ENCODE measurements at places on chromosomes 3 and 15. TPM values are rescaled to one million over a fixed set of nuclear protein-coding genes. Genes with fewer than 3 reads are reported as not detected.

DNA sequence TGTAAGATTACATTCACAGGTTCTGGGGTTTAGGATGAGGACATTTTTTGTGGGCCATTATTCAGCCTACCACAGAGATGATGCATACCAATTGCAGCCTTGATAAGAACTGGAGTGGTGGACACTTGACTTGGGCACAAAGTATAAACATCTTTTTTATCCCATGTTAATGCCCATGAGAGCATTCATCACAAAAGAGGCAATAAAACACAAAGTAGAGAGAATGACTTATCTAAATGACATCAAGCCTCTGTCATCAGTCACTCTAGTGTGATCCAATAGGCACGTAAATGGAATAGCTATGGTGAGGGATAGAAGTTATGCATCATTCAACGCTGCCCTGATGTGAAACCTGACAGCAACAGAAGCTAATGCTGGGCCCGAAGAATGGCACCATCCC lies 25.8 kb downstream of the VEPH1 start:
- no peak overlapping the region for H3K27ac ChIP-seq
- no peak for DNase-seq
- H3K27me3 ChIP-seq, result no peaks in the 10 kb centered on the region
- H3K36me3 ChIP-seq, result no peaks in the 10 kb centered on the region
- H3K4me3 ChIP-seq, result no peak overlapping the region

Gene SLC28A2
- not detected for total RNA-seq

Gene KNSTRN
- total RNA-seq, result 125 TPM

- no peak for DNase-seq
- H3K27ac ChIP-seq, result no peak overlapping the region
- peaks cover under 1% of the 10 kb centered on the region for H3K27me3 ChIP-seq
- no peak overlapping the region for H3K4me3 ChIP-seq
- H3K36me3 ChIP-seq, result no peaks in the 10 kb centered on the region
Measured at GRCh38 chr15:91517491-91518200, 335.9 kb upstream of the SLCO3A1 start.

- no peaks in the 10 kb centered on the region for H3K27me3 ChIP-seq
- DNase-seq, result no peak
- H3K36me3 ChIP-seq, result no peaks in the 10 kb centered on the region
Measured at GRCh38 chr3:129358177-129358771, 70.2 kb downstream of the EFCAB12 start.

Gene PLA1A
- total RNA-seq, result 0.36 TPM

GRCh38 chr3:48016301-48016973 lies at the start of gene MAP4:
MAP4 (minus strand) TSS chr3:48016416; CDS start chr3:47998860, 17,556 bp downstream.
- H3K4me1 ChIP-seq, result peaks cover 34% of the 10 kb centered on the region
- H3K36me3 ChIP-seq, result peaks cover 11% of the 10 kb centered on the region
- DNase-seq, result no peak
- H3K4me3 ChIP-seq, result no peak within 1 kb of the TSS
- no peak within 1 kb of the TSS for H3K27ac ChIP-seq
